Activated T-helper 2 cell treated with anti-CD3 and anti-CD28 coated beads, Interferon-gamma antibody, Interleukin-2, Interleukin-4, amounts not matched to agents 10 μg/mL and 5 μg/mL and 100 μg/mL, durations not matched to agents 14 hours and 24 hours and 36 hours (primary cell): ENCODE measurements at places on chromosomes 2 and 18. TPM values are rescaled to one million over a fixed set of nuclear protein-coding genes. Genes with fewer than 3 reads are reported as not detected.
A peak's percentile ranks its signal among the peaks of the same experiment; 100 is the strongest.

DNA sequence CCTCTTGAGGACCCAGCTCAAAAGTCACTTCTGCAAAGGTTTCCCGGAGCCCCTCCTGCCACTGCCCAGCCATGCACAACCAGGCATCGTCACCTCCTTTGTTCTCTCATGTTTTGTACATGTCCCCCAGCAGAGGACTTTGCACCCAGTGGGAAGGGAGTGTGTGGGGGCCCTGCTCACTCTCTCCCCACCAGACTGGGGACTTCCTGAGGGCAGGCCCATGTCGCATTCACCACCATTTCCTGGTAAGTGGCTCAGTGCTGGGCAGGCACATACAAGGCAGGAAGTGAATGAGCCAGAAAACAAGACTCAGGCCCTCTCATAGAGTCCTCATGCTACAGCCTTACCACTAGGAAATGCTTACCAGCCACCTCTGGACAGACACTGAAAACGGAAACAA, 18.9 kb downstream of the MRPL35 start:
- no peak overlapping the region for H3K27ac ChIP-seq
- H3K36me3 ChIP-seq: peaks cover 17% of the 10 kb centered on the region
- H3K4me1 ChIP-seq: peaks cover 13% of the 10 kb centered on the region
- H3K27me3 ChIP-seq: no peaks in the 10 kb centered on the region
- H3K4me3 ChIP-seq: no peak overlapping the region
- no peak for DNase-seq

- H3K27me3 ChIP-seq: no peaks in the 10 kb centered on the region
- H3K4me1 ChIP-seq: peaks cover 18% of the 10 kb centered on the region
Measured at GRCh38 chr18:13446610-13447461, 228.3 kb downstream of the LDLRAD4 start.

DNA sequence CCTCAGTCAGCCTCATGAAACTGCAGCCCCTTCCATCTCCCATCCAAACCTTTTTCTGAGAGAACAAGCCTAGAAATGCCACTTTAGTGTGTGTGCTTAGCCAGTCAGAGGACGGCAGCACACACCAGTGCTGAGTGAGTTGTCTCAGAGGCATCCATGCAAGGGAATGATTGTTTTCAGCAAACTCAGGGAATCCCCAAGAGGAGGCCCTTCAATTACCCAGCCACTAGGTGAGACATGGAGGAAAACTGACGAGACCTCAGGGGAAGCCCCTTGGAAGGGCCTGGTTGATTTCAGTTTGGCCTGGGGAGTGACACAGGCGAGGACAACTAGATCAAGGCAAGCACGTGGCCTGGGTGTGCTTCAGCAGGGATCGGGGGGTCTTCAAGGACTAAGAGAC, 49.7 kb downstream of the APOB start:
- H3K36me3 ChIP-seq: no peaks in the 10 kb centered on the region
- no peak for DNase-seq
- no peaks in the 10 kb centered on the region for H3K4me1 ChIP-seq
- no peak overlapping the region for H3K4me3 ChIP-seq
- H3K27ac ChIP-seq: no peak overlapping the region
- H3K27me3 ChIP-seq: no peaks in the 10 kb centered on the region

ARHGAP25 gene
- total RNA-seq: 39.9 and 41.3 TPM in 2 replicates

DNA sequence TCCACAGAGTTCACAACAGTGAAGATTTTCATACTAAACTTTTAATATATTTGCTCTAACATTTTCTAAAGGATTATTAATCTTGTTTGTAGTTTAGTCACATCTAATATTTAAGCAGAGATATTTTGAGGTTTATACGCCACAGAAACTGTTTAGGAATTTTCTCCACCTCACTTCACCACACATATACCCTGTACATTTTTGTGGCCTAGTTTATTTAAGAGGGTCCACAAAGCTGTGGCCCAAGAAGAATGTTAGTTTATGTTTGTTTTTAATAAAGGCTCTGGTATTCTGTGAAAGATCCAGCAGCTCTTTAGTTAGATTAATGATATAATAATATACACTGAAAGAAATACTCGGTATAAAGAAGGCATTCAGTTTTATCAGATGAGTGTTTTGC, 132.7 kb upstream of the TTC27 start:
- H3K4me3 ChIP-seq: no peak overlapping the region
- H3K4me1 ChIP-seq: peaks cover 6% of the 10 kb centered on the region
- no peaks in the 10 kb centered on the region for H3K27me3 ChIP-seq

XDH gene
- total RNA-seq: not detected in 2 replicates

DNA sequence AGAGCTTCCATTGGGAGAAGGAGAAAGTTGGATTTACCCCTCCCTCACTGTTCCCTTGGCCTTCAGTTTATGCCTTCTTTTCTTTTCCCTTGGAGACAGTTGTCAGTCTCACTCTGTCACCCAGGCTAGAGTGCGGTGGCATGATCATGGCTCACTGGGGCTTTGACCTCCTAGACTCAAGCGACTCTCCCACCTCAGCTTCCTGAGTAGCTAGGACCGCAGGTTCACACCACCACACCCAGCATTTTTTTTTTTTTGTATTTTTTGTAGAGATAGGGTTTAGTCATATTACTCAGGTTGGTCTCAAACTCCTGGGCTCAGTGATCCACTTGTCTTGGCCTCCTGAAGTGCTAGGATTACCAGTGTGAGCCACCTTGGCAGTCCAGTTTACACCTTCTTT, 49.9 kb downstream of the SLC9A4 start:
- H3K4me1 ChIP-seq: no peaks in the 10 kb centered on the region
- no peak for DNase-seq
- peaks cover 3% of the 10 kb centered on the region for H3K27me3 ChIP-seq
- H3K36me3 ChIP-seq: no peaks in the 10 kb centered on the region
- H3K4me3 ChIP-seq: no peak overlapping the region

MATN3 gene
- not detected in 2 replicates for total RNA-seq

TMEM185B gene
- 38.7 and 39.3 TPM in 2 replicates for total RNA-seq

SDC1 gene
- total RNA-seq: 0.59 and 0.62 TPM in 2 replicates

DNA sequence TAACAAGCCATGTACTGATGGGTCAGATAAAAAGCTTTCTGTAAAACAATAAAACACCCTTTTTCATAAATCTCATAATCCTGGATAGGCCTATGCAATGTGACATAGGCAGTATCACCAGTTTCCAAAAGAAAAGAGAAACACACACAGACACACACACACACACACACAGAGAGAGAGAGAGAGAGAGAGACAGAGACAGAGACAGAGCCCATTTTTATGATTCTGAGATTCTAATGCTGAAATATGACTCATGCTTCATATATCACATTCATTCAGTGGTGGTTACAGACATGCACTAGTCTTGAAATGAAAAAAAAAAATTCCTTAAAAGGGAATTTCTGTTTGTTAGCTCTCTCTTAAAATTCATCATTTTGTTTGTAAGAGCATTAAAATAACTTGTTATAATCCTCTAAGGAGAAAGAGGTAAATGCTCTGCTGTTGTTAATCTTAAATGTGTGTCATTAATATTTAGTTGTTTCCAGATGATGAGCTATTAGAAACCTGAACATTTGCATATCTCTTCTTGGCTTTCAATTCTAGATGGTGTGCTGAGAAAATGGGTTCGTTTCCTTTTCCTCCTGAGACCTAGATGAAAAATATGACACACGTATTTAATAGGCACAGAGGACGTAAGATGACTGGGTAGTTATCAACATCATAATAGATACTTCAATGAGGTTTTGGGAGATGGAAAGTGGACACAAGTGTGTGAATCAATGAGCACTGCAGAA, 1598.7 kb upstream of the ACVR2A start:
- no peak for DNase-seq
- no peaks in the 10 kb centered on the region for H3K36me3 ChIP-seq
- no peak overlapping the region for H3K27ac ChIP-seq
- H3K4me3 ChIP-seq: no peak overlapping the region

- H3K27ac ChIP-seq: no peak overlapping the region
- H3K4me1 ChIP-seq: no peaks in the 10 kb centered on the region
- no peak for DNase-seq
- no peak overlapping the region for H3K4me3 ChIP-seq
Measured at GRCh38 chr18:42937436-42937835, 178.0 kb downstream of the RIT2 start.

DNA sequence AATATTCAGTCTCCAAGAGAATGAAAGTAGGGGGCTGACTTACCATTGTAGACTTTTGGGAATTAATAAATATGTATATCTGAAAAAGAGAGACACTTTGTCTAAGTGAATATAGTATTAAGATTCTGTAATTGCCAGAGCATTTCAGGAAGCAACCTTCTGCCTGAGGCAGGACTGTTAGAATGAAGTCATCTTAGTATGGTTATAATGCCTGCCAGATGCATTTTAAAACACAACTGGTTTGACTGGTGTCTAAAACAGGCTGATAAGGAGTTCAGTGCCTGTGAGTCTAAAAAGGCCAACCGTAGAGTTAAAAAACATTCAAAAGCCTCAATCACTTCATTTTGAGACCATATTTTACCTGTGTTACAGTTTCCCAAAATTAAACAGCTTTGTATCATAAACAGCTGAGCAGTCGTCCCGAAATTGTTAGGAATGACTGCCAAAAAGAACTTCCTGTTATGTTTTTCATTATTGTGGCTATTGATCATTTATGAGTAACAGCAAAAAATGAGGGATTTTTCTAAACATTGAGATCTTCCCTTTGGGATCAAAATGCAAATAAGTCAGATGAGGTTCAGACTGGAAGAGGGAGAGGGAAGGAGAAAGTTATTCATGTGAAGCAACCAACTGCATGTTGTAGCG, 443.9 kb downstream of the PID1 start:
- DNase-seq: no peak
- H3K27me3 ChIP-seq: no peaks in the 10 kb centered on the region
- no peak overlapping the region for H3K4me3 ChIP-seq
- H3K4me1 ChIP-seq: no peaks in the 10 kb centered on the region
- H3K27ac ChIP-seq: no peak overlapping the region

MRPS5 gene
- 90.7 and 92.4 TPM in 2 replicates for total RNA-seq

VIT gene
- total RNA-seq: not detected in 2 replicates

GRCh38 chr2:113894156-113894743, 4.4 kb downstream of the ACTR3 start:
- peaks cover 65% of the 10 kb centered on the region for H3K36me3 ChIP-seq
- no peak for DNase-seq
- peaks cover 70% of the 10 kb centered on the region for H3K4me1 ChIP-seq
- peak overlapping the region; percentile 81 for H3K27ac ChIP-seq
- H3K27me3 ChIP-seq: no peaks in the 10 kb centered on the region

DNA sequence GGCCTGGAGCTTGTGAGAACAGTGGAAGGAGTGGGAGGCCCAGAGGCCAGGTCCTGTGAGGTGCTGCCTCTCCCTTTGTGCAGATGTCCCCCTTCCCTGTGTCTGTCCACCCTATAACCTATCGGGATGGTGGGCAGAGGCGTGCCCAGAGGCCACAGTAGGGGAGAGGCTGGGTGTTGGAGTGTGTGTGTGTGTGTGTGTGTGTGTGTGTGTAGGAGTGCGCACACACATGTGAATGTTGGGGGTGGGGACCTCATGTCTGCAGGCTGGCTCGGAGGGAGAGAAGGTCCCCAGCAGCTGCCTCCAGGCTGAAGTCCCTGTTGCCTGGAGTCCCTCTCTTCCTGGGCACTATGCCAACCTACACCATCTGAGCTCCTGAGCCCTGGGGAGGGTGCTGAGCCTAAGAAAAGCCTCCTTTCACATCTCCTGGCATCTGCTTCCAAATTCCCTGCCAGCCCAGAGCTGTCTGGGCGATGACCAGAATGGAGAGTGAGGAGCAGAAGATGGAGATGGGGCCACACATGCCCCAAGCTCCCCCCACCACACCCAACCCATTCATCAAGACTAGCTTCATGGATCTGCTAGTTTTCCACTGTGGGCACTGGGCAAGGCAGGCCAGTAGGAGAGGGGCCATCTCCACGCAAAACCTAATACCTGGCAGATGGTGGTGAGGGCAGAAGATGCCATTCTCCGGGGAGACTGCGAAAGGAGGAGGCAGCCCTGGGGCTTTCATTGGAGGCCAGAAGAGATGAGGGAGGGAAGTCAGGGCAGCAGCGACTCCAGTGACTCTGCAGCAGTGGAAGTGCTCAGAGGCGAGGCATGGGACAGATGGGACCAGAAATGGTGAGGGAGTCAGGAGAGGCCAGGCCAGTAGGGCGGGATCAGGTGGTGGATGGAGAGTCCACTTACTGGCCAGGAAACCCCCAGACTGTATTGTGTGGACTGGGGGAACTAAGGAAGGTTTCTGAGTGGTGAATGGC, 20.3 kb downstream of the KCNK3 start:
- H3K4me1 ChIP-seq: no peaks in the 10 kb centered on the region
- no peak for DNase-seq
- H3K36me3 ChIP-seq: no peaks in the 10 kb centered on the region
- no peak overlapping the region for H3K4me3 ChIP-seq
- H3K27ac ChIP-seq: no peak overlapping the region

- H3K4me3 ChIP-seq: no peak overlapping the region
- H3K4me1 ChIP-seq: peaks cover 3% of the 10 kb centered on the region
- no peak for DNase-seq
- H3K36me3 ChIP-seq: no peaks in the 10 kb centered on the region
Measured at GRCh38 chr18:10405816-10406663, 48.4 kb upstream of the APCDD1 start.

FKBP7 gene
- total RNA-seq: 3.2 and 6.6 TPM in 2 replicates

INPP4A gene
- 35.9 and 40.2 TPM in 2 replicates for total RNA-seq

DNA sequence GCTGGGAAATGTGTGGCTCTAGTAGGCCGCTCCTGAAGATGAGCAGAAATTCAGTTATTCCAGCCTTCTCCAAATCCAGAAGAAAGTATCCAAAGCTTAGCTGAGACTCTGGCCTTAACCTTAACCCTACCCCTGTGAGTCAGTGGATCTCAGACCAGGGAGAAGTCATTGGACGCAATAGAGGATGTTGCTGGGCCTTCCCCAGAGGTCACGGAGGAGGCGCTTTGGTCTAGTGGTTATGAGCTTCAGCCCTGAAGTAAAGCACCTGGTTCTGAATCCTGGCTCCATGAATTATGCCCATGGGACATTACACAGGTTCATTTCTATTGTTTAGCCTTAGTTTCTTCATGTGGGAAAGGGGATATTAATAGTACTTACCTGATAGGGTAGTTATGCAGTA, 24.0 kb downstream of the PKDCC start:
- DNase-seq: no peak
- no peaks in the 10 kb centered on the region for H3K4me1 ChIP-seq
- H3K4me3 ChIP-seq: no peak overlapping the region
- H3K27me3 ChIP-seq: peaks cover 9% of the 10 kb centered on the region
- H3K36me3 ChIP-seq: no peaks in the 10 kb centered on the region
- no peak overlapping the region for H3K27ac ChIP-seq

- H3K36me3 ChIP-seq: no peaks in the 10 kb centered on the region
- peaks cover 16% of the 10 kb centered on the region for H3K4me1 ChIP-seq
- peak overlapping the region; percentile 80 for H3K27ac ChIP-seq
- H3K4me3 ChIP-seq: no peak overlapping the region
- peak; percentile 10 for DNase-seq
- peaks cover 1% of the 10 kb centered on the region for H3K27me3 ChIP-seq
Measured at GRCh38 chr18:59846814-59847490, 52.8 kb upstream of the PMAIP1 start.

NOSTRIN gene
- total RNA-seq: not detected in 2 replicates

- H3K4me3 ChIP-seq: peak overlapping the region; percentile 22
- H3K27me3 ChIP-seq: peaks cover 12% of the 10 kb centered on the region
- H3K4me1 ChIP-seq: peaks cover 24% of the 10 kb centered on the region
- peaks cover 7% of the 10 kb centered on the region for H3K36me3 ChIP-seq
Measured at GRCh38 chr2:64606479-64607363, 47.0 kb downstream of the SERTAD2 start.

AOX1 gene
- not detected in 2 replicates for total RNA-seq

- no peak overlapping the region for H3K4me3 ChIP-seq
- H3K36me3 ChIP-seq: no peaks in the 10 kb centered on the region
- no peaks in the 10 kb centered on the region for H3K4me1 ChIP-seq
- no peak for DNase-seq
Measured at GRCh38 chr18:28124131-28125029, 52.5 kb downstream of the CDH2 start.

IGFBP2 gene
- 30.1 and 32.5 TPM in 2 replicates for total RNA-seq

- DNase-seq: no peak
- no peaks in the 10 kb centered on the region for H3K4me1 ChIP-seq
- H3K4me3 ChIP-seq: no peak overlapping the region
- no peak overlapping the region for H3K27ac ChIP-seq
Measured at GRCh38 chr2:107790837-107791236, 35.9 kb upstream of the RGPD4 start.

ALPG gene
- not detected in 2 replicates for total RNA-seq
